Head of caudate nucleus (tissue), 42 donors: ENCODE measurements at places on chromosomes 4 and X.

DNA sequence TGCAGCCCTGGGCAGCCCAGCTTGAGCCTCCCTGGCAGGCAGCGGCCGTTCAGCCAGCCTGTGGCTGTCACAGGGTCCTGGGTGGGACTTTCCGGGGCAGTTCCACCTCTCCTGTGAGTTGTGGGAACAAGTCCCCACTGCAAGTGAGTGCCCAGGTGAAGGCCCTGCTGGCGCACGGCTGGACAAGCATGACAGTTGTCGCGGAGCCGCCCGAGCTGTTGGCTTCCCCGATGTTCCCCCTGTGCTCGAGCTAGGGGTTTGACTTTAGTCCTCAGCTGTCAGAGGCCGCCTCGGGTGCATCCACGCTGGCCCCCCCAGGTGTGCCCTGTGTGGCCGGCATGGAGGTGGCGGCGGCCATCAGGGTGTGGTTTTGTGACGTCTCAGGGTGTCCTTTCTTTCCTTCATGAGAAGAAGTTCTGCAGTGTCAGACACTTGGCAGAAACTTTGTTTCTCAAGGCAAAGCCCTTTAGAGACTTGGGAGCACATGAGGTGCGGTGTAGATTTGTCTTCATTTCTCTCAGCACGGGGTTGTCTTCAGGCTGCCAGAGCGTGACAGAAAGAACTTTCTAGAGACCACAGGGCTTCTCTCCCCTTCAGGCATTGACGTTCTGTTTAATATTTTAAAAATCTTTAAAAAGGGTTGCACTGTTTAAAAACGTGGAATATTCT, 69.4 kb upstream of the HGFAC start:
- DNase-seq: no peak

DNA sequence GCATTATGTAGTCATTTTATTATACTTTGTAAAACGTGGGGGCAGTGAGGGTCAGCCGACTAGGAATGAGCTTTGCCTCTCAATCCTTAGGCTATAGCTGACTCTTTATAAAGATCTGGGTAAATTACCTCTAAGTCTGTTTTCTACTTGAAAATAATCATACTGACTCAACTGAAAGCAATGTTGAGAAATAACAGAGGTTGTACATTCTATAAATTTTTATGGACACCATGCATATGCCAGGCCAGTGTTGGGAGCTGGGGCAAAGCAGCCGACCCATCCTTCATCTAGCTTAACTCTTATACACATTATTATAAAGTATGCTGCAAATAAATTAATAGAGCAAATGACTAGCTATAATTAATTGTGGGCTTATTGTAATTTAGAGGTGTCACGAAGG, 2.2 kb upstream of the DCUN1D4 start:
- no peak for DNase-seq

GRCh38 chr4:61478340-61478739, 278.2 kb downstream of the ADGRL3 start:
- DNase-seq: no peak

GRCh38 chr4:10640561-10641201, 43.9 kb downstream of the CLNK start:
- peak; percentile 8 for DNase-seq

DNA sequence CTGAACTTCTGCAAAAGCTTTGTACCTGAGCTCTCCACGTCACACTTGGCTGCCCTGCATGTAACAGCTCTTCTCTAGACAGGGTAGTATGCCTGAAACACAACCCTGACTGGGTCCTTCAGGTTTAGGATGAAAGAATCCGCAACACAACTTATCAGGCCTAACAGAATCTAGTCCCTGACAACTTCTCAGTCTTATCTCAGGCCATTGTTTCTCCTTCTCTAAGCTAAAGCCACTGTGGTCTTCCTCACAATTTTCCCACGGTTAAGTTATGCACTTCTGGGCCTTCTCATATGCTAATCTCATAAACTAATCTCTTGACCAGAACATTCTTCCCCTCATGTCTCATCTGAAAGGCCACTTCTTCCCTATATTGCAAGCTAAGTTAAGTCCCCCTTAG, 10.8 kb upstream of the TMPRSS11B start:
- no peak for DNase-seq

DNA sequence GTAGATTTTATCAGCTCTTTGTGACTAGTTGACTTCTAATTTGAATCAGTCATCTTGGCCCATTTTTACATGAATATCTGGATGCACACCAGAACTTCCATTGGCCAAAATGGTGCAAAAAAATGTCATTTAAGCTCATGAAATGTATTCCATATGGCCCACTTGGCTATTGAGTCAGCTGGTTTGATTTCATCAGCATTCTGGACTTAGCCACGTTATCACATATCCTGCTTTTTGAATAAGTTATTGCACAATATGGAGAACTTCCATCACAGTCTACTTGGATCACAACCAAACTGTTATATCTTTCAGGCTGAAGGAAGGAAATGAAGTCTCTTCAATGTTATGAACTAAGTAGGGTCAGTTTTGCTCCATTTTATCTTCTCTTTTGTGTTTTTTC, 640.6 kb downstream of the PCDH7 start:
- no peak for DNase-seq

- DNase-seq: no peak
Measured at GRCh38 chr4:48033825-48034413, 17.3 kb downstream of the NIPAL1 start.

DNA sequence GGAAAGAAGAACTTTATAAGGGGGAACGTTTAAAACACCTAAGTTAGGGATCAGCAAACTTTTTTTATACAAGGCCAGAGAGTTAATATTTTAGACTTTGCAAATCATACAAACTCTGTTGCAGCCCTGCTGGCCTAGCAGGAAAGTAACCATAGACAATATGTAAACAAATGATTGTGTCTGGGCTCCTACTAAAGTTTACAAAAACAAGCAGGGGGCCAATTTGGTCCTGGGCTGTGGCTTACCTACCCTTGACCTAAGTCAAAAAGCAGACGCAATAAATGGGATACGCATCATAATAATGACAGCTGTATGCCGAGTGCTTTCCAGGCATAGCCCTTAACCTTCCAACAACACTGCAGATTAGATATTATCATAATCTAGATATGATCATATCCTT, 4.9 kb downstream of the TASL start:
- DNase-seq: no peak

- no peak for DNase-seq
Measured at GRCh38 chr4:79381161-79381560, 26.9 kb downstream of the GK2 start.

DNA sequence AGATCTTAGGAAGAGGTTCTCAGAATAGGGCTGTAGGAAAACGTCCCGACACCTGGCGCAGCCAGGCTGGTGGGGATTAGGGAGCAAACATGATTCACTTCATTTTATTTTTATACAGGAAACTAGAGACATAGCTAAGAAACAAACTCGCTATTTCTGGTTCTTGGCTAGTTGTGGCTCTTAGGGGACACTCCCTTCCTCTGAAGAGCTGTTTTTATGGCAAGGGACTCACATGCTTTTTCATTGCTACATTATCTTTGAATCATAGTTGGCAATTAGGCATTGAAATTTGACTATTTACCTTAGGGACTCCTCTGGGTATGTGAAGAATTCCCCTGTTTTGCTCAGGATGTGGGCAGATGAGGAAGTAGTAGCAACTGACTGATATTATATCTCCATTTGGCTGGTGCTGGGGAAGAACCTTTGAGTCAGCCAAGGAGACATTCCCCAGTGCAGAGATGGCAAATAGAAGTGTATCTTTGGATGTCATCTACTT, 174.5 kb downstream of the SMIM20 start:
- DNase-seq: no peak

GRCh38 chr4:115054836-115055235, 58.6 kb downstream of the NDST4 start:
- no peak for DNase-seq

DNA sequence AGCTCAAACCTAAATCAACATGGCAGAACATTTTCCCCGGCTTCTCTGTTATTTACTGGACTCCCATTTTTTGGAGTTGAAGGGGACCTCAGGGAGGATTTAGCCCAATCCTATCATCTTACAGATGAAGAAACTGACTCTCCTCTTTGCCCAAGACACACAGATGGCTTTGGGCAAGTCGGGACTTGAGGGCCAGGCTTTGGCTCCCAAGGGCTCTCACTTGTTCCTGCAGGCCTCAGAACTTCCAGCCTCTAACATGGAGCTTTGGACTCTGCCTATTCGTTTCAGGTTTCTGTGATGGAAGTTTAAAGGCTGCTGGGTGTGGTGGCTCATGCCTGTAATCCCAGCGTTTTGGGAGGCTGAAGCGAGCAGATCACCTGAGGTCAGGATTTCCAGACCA, 59.5 kb downstream of the RHOH start:
- DNase-seq: no peak

- no peak for DNase-seq
Measured at GRCh38 chrX:141787655-141788054, 50.5 kb upstream of the MAGEC3 start.

GRCh38 chr4:175716961-175717360, 95.1 kb downstream of the GPM6A start:
- no peak for DNase-seq

DNA sequence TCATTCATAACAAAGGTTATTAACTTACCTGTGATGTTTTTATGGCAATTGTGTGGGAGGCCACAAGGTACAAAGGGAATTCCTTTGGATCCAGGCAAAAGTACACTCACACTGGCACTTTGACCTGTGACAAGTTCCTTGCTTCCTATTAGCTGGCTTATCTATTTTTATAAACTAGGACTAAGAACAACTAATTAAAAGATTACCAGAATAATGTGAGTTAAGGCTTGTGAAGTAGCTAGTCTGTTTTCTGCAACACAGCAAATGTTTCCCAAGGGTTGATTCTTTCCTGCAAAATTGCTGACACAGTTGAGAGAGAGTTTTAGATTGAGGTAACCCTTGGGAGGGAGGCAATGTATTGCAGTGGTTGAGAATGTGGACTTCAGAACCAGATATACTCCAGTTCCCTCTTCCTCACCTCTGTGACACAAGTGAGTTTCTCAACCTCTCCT, 107.9 kb downstream of the CPEB2 start:
- no peak for DNase-seq

DNA sequence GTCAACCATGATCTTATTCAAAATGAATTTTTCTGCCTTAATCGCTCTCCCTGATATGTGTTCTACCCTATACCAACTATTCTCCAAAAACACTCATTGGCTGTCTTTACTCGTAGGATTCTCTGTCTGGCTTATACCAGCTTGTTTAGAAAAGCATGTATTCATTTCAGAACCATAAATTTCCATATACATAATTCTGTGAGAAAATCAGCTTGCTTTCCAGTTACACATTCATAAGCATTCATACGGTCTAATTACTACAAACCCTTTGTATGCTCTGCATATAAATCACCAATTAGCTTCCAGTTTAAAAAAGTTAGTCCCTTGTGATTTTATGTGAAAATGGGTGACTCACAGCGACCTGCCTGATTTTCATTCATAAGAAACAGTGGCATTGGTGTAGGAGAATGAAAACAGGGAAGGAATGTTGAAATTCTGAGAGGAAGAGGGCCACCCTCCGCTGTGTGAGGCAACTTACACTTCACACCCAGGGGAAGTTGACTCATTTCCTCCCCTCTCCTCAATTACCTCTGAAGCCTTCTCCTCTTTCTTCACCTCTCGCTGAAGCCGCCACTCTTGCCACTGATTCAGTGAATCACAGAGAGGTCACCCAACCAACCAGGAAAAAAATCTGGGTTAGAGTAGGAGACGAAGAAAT, 63.3 kb downstream of the MEPE start:
- DNase-seq: no peak

DNA sequence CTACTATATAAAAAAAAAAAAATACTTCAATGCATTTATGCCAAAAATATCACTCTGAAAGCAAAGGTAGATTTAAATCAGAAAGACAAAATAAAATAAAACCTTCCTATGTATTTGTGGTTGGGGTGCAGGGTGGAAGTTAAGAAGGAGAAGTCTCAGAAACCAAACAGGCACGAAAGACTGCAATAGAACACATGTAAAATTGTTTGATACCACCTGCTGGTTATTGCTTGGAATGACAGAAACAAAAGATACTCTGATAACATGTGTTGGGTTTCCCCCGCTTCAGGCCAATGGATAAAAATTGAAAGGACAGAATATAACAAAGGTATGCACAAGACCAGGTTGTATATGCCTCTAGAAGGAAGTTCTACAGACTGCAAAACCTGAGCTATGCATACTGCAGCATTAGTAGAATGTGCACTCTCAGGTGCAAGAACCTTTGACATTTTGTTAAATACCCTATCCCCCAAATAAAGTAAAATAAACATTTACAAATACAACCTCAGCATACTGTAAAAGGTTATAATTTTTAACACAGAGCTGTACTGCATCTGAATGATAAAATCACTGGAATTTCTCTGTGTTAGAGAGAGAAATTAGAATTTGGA, 118.8 kb downstream of the GABRA2 start:
- no peak for DNase-seq

GRCh38 chr4:41287005-41287404, 30.3 kb downstream of the UCHL1 start:
- DNase-seq: no peak

- DNase-seq: peak; percentile 16
Measured at GRCh38 chrX:119427024-119427794, 28.1 kb downstream of the SLC25A43 start.

- no peak for DNase-seq
Measured at GRCh38 chr4:151460434-151460833, 51.5 kb downstream of the FHIP1A start.

- no peak for DNase-seq
Measured at GRCh38 chrX:41258871-41259270, 75.1 kb upstream of the DDX3X start.

- DNase-seq: no peak
Measured at GRCh38 chr4:69115851-69116213, 19.6 kb downstream of the UGT2B7 start.

DNA sequence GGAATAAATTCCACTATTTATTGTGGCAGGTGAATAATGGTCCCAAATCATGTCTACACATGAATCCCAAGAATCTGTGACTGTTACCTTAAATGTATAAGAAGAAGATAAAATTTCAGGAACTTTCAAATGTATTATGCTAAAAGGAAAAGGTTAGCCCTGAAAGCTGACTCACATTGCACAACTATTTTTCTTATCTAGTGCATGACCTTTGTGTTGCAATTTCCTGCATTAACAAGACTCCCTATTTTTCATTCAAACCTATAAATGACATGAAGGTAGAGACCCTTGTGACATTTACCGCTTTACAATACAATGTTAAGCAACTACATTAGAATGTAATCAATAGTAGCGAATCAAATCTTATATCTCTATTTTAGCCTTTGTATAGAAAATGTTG, 36.7 kb downstream of the UBQLN2 start:
- no peak for DNase-seq

DNA sequence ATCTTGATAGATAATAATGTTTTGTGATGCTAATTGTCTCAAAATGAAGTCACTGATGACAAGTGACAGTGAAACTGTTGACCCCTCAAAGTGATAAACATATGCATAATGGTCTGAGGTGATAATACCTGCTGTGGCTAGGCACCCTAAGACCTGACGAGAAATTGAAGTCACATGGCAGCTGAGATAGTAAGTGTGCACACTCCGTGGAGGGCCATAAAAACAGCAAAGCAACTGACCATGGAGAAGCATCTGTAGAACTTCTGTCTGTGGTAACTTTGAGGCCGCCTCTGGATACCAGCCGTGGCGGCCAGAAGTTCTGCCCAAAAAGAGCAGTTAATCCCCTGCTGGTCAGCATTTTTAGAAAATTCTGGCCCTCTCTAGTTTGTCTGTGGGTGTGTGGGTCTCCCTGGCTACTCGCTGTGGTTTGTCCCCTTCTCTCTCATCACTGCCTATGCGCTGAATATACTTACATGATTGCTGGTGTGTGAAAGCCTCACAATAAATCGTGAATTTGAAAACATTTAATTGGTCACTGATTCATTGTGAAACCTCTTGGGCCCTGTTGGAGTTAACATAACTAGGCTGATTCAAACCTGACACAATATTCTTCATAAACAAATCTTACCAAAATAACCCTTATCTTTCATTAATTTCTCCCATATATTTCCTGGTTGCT, 50.6 kb downstream of the CCDC149 start:
- no peak for DNase-seq
